Pulmonary artery endothelial cell (primary cell): ENCODE measurements at places on chromosomes 6 and 20. TPM values are rescaled to one million over a fixed set of nuclear protein-coding genes. Genes with fewer than 3 reads are reported as not detected.

TGIF2 gene
- total RNA-seq: 17.4 and 20.9 TPM in 2 replicates

GRCh38 chr20:15176929-15177328 lies 839.5 kb upstream of the FLRT3 start:
- DNase-seq: no peak

- DNase-seq: no peak
These were observed 45.0 kb upstream of the ZBTB24 start for GRCh38 chr6:109527989-109528388.

DNA sequence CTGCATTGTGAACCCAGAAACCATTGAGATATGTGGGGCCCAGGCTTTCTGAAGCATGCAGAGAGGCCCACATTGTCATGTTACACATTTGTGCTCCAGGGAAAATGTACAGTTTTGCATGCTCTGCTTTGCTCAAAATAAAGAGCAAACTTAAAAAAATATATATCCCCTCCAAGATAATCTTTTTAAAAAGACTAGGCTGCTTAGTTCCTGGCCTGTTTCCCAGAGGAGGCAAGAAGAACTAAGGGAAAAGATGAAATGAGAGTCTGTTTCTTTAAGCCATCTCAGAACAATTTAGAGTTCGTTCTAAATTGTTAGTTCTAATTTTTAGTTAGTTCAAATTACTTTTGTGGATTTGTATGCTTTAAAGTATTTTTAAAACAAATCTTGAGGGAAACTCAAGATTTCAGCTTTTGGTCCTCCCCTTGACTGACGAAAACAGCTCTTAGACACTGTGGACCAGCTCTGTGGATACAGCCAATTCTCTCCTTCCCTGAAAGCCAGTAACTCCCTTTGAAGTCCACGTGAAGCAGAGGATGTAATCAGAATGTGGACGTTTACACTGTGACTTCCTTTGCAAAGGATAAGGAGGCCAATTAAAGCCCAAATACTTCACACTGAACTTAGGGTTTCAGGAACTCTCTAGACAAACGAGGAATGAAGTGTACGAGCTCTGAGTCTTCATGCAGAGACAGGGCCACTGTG lies 84.7 kb downstream of the CD164 start:
- DNase-seq: no peak

DNA sequence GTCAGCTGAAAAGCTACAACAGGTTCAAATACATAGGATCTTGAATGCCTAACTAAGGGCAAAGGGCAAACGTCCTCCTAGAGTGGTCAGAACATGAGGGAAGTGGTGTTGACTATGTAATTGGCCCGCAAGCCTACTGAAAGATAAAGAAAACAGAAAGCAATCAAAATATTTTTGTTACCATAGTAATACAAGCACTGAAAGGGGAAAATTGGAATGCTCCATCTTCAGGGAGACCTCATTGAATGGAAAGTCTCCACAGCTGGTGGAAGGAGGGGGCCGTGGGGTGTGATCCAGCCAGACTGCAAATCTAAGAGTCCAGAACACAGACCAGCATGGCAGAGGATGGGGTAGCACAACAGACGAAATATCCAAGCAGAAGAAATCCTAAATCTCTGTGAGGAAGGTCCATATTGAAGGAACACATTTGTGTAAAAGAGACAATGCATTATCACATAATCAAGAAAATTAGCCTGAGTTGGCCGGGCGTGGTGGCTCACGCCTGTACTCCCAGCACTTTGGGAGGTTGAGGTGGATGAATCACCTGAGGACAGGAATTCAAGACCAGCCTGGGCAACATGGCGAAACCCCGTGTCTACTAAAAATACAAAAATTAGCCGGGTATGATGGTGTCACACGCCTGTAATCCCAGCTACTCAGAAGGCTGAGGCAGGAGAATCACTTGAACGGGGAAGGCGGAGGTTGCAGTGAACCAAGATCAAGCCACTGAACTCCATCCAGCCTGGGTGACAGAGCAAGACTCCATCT lies 39.5 kb downstream of the MTFR2 start:
- DNase-seq: no peak

DNA sequence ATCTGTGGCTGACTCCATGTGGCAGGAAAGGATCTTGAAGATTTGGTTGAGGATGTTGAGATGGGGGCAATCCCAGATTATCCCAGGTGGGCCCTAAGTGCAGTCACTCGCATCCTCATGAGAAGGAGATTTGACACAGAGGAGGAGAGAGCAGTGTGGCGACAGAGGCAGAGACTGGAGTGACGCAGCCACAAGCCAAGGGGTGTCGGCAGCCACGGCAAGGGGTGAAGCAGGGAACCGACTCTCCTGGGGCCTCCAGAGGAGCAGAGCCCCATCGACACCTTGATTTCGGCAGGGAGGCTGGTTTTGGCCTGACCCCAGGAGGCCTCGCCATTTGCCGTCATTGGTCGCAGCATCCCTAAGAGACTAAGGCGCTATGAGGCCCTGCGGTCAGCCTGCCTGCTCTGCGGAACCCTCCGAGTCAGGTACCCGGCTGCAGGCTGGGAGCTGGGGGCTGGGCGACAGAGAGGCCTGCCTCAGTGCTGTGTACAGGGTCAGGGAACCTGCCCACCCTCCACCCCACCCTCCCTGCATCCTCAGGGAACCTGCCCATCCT lies 12.5 kb downstream of the EEF1A2 start:
- no peak for DNase-seq
